Nephron progenitor cell (in vitro differentiated cells): ENCODE measurements at places on chromosomes 1 and 21.

DNA sequence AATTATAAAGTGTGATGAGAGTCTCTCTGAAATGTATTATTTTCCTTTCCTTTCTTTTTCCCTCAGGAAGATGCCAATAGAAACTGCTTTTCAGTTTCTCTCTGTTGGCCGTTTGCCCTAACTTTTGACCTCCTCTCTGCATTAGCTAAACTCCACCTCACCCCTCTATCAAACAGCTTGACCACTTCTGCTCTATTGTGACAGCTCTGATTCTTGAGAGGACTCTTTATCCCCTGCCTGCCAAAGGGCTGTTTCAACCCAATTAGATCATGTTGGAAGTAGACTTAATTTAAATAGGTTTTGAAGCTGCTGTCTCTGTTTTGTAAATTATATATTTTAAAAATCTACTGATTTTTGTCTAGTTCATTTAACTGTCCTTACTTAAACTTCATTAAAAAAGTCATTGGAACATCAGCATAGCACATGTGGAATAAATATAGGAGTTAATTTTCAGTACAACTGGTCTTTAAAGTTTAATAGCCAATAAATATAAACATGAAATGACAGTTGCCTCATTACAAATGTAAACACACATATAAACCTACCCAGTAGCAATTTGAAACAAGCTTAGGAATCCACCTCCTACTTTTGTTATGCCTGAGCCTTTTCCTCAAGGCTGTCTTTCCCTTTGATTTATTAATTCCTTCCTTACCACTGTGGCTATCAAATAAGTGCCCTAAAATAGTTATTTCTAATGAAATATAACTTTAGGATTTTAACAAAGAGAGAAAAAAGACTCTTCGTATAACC is 152.0 kb downstream of the CHRM3 start:
- DNase-seq: no peak

GRCh38 chr1:199383793-199384192 is 643.7 kb upstream of the NR5A2 start:
- DNase-seq: no peak

- no peak for DNase-seq
These were observed 457.7 kb upstream of the ADAMTS5 start for GRCh38 chr21:27424601-27425000.

GRCh38 chr1:116909512-116910378 is at the start of gene PTGFRN:
Gene PTGFRN, plus strand, starts transcription at chr1:116909916. Its CDS starts 288 bp downstream, at chr1:116910204.
- peak; percentile 79 for DNase-seq

DNA sequence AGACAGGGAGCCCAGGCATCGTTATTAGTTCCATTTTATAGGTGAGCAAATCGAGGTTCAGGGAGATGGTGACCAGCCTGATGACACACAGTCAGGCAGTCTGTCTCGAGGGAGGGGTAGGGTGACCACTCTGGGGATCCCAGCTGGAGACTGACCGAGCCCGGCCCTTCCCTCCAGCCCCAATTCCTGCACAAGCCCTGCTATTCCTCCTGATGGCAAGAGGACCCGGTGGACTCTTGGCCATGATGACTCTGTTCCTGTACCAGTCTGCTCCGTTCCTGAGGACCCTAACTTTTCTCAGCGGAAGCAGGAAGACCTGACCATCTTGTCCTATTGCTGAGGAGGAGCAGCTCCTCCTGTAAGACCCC is 391 bp downstream of the AGT start:
- no peak for DNase-seq

GRCh38 chr1:73980324-73981040 is 217.5 kb downstream of the LRRIQ3 start:
- DNase-seq: no peak

GRCh38 chr1:58515794-58516401 is 30.6 kb downstream of the OMA1 start:
- peak; percentile 35 for DNase-seq

DNA sequence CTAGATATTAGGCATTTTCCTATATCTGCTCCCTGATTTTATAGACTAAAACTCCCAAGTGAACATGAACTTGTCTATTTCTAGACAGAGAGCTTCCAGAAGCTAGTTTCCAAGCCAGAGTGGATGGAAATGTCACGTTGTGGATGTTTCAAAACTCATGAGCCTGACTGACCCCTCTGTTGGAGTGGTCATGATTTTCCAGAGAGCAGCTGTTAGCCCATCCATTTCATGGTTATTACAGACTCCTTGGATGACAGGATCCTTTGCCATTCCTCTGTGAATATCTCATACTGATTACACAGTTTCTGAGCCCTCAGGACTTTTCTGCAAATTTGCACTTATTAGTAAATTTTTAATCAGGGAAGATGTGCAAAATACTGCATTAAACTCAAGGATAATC is 76.8 kb upstream of the ATF3 start:
- DNase-seq: no peak

DNA sequence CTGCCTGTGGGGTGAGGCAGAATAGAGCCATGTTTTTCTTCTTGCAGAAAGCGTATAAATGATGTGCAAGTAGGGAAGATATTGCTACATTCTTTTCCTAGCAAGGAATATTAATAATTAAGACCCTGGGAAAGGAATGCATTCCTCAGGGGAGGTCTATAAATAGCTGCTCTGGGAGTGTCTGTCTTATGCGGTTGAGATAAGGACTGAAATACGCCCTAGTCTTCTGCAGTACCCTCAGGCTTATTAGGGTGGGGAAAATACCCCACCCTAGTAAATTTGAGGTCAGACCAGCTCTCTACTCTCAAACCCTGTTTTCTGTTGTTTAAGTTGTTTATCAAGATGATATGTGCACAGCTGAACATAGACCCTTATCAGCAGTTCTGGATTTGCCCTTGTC is 155.9 kb upstream of the HMCN1 start:
- no peak for DNase-seq

GRCh38 chr1:227798078-227798802 is 17.2 kb upstream of the PRSS38 start:
- DNase-seq: no peak

DNA sequence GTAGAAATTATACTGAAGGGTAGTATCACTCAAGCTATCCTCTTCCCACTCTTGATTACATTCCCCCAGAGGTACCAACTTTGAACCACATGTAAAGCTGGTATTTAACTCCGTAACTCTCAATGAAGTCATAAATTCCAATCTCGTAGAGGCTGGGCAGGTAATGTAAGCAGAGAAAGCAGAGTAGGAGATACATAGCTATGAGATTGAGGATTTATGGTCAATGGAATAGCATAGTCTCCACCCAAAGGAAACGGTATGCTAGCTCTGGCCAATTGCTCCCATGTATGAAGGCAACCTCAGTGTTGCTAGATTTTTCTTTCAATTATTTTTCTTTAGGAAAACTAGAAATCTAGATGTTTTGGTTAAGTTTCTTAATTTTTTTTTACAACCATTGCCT is 163.1 kb upstream of the NRIP1 start:
- DNase-seq: no peak

- DNase-seq: peak; percentile 79
These were observed 66.2 kb upstream of the IRF2BP2 start for GRCh38 chr1:234676103-234676594.

GRCh38 chr1:58779801-58780382 is 4.0 kb downstream of the JUN start:
- DNase-seq: no peak

- DNase-seq: no peak
These were observed 20.3 kb downstream of the TSPAN2 start for GRCh38 chr1:115068826-115069585.

DNA sequence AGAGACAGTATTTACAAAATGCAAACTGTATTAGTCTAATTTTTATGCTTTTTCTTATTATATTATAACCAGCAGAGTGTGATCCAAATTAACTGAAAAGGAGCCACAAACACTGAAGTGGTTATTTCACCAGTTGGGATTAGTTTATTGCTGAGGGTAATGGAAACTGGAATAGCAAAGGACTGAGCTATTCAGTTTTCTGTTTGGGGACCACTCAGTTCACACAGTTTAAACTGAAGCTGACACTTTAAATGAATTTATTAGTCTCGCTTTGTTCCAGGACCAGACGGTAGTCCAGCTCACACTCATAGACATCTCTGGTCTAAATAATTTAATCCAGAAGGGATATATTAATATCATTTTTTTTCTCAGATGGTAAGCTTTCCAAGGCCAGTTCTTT is 410.7 kb downstream of the LTN1 start:
- DNase-seq: no peak

DNA sequence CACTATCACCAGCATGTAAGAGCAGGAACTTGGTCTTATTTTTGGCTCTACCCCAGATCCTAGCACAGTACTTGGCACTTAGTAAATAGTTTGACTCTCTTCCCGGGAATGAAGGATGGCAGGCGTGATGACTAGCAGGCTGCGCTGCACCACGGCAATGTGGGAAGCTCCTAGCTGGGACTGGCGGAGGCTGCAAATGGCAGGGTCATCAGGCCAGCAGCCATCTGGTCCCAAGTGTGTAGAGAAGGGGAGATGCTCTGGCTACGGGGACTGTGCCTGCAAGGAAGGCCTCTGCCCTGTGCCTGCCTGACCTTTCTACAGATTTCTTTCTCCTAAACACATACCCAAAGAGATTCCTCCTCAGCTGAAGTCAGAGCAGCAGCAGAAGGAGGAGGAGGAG is 95.0 kb downstream of the KCND3 start:
- DNase-seq: no peak

DNA sequence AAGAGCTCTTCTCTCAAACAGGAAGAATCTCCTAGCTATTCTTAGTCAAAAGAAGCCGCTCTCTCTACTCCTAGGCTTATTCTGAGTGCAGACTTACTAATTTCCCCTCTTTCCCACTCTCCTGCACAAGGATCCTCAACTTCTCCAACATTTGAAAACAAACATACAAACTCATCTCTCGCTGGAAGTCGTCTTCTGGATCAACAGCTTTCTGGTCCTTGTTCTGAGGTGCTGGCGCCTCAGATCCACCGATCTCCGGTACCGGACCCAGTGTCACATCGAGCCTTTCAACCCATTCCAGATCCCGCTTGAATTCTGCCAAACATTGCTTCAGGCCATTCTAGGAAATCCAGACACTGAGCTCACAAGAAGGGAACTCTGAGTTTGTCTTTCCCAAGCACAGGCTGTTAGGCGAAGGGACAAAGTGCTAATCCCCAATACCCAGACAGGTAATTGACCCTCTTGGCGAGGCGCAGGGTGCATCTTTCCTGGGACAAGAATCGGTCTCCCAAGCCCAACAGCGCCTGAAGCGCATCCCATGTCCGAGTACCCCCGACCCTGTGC is 696 bp downstream of the EBNA1BP2 start:
- no peak for DNase-seq

DNA sequence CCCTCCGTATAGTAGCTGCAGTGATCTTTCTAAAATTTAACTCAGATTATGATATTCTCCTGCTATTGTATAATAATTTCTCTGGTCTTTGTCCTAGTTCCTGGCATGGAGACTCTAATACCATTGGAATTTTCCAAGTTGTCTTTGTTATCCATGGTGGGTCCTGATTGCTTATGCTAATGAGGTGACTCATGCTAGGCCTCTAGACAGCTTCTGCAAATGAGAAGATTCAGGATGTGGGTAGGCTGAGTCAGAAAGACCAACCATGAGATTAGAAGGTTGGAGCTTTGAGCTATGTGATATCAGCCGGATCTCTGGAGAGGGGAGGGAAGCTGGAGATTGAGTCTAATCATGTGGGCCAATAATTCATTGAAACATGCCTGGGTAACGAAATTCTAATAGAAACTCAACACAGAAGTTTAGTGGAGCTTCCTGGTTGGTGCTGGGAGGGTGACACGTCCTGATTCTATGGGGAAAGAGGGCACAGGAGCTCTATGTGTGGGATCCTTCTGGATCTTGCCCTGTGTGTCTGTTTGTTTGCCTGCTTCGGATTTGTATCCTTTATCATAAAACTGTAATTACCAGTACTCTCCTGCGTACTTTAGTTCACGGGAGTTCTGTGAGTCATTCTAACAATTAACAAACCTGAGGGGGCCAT is 73.2 kb upstream of the CNIH3 start:
- no peak for DNase-seq

GRCh38 chr1:161803181-161803580 is 37.1 kb downstream of the ATF6 start:
- no peak for DNase-seq

DNA sequence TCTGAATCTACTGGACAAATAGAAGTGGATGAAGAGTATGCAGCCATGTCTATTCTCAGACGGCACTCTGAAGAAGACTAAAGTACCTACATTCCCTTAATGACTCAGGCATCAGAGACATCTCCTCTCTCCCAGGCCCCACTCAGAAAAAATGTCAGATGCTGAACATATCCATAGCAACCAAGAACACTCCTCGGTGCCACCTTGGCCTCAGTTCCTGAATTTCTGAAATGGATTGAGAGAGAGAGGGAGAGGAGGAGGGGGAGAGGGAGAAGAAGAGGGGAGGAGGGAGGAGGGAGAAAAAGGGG is 16.0 kb upstream of the OVAAL start:
- DNase-seq: no peak

DNA sequence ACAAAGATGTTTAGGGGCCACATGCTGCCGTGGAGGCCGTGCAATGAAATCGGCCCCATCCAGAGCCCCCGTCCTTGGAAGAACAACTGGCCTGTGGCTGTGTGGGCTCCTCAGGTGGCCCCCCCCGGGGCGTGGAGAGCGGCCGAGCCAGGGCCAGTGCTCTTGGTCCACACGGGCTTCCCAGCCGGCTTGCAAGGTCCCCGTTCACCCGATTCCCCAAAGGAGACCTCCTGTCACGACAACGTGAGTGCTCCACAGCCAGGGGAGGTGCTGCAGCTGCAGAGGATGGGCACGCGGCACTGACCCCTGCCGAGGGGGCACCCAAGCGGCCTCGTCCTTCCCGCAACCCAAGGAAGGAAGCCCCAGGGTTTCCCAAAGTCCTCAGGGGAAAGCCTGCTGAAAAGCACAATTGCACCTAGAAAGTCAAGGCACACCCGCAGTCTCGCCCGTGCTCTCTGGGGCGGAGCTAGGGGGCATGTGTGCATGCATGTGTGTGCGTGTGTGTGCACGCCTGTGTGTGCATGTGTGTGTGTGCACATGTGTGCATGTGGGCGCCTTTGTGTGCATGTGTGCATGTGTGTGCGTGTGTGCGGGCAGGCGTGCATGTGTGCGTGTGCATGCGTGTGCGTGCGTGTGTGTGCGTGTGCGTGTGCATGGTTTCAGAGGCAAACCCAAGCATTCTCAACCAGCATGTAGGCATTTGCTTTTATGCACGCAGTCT is 48.2 kb downstream of the SLX9 start:
- DNase-seq: no peak

GRCh38 chr1:68198752-68199151 is 33.6 kb downstream of the WLS start:
- no peak for DNase-seq

DNA sequence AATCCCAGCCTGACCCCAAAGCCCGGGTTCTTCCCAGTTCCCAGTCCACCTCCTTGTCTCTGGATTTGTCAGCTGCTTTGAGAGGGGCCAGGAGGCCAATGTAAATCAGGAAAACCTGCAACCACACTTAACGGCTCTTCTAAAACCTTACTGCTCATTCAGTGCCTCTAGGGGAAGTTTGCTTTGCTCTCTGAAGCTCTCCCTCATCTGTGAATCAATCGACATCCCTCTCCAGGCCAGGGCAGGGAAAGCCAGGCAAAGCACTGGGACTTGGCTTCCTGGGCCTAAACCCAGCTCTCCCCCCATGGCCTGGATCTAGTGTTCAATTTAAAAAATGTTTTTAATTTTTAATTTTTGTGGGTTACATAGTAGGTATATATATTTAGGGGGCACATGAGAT is 9.3 kb downstream of the NKAIN1 start:
- no peak for DNase-seq

GRCh38 chr1:77664939-77665516 is 17.4 kb downstream of the ZZZ3 start:
- no peak for DNase-seq
